ENCODE measurements at places on chromosomes 11 and 22.

- no peak for DNase-seq
These were observed 48.7 kb downstream of the SMIM38 start for GRCh38 chr11:69204246-69204940.

GRCh38 chr11:62141111-62142042, 17.6 kb downstream of the INCENP start:
- DNase-seq: no peak

DNA sequence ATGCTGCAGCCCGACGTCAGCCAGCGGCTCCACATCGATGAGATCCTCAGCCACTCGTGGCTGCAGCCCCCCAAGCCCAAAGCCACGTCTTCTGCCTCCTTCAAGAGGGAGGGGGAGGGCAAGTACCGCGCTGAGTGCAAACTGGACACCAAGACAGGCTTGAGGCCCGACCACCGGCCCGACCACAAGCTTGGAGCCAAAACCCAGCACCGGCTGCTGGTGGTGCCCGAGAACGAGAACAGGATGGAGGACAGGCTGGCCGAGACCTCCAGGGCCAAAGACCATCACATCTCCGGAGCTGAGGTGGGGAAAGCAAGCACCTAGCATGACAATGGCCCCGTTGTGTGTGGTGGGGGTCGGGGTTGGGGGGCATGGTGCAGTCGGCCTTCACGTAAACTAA, 1.0 kb downstream of the TSSK2 start:
- no peak for DNase-seq

- DNase-seq: no peak
These were observed 54.1 kb downstream of the MCAM start for GRCh38 chr11:119262668-119263351.

DNA sequence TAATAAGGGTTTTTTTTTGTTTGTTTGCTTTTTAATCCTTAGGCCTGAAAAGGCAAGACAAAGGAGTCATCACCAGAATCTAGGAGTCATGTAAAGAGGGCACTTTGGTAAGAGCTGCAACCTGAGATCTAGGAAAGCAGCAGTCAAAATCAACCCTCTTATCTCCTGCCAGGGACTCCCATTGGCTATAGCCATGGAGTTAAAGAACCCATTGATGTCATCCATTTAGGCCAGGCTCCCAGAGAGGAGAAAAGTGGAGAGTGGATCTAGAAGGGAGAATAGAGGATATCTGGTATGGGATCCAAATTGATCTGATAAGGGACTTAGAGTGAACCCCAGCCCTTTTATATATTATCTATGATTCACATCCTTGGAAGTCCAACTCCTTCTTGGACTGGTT, 35.9 kb downstream of the ZNF215 start:
- DNase-seq: no peak

DNA sequence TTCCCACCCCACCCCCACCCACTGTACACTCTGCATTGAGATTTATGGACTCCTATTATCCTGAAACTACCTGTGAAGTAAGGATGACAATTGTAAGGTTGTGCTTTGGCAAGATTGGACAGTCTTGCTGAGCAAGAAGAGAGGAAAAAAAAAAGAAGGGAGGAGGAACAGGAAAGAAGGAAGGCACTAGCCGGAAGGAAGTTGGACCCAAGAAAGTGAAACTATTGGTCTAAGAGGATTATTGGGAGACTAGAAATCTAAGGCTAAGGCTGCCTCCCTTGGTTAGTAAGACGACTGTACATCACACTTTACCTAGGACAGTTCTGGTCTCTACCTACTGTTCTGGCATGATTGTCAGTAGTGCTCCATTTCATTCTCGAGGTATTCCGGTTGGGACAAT, 12.1 kb upstream of the TRIM44 start:
- no peak for DNase-seq

DNA sequence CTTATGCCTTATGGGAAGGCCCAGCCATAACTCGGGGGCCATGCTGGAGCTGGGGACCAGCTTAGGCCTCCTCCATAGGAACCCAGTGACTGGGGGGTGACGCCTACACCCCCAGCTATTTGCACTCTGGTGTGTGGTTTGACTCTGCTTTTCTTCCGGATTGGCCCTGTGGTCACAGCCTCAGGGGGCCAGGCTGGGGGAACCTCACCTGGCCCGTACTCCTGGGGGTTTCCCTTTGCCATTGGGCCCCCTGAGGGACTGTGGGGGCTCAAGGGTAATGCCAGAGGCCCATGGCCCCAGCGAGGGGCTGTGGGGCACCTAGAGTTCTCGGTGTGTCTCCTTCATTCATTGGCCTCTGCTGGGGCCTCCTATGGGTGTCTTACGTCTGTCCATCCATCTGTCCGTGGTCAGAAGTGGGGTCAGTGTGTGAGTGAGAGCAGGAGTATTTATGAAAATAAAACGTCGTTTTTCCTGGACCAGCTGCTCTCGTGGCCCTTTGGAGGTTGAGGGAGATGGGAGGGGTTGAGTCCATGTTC, 6.3 kb upstream of the SH3BP1 start:
- DNase-seq: no peak

DNA sequence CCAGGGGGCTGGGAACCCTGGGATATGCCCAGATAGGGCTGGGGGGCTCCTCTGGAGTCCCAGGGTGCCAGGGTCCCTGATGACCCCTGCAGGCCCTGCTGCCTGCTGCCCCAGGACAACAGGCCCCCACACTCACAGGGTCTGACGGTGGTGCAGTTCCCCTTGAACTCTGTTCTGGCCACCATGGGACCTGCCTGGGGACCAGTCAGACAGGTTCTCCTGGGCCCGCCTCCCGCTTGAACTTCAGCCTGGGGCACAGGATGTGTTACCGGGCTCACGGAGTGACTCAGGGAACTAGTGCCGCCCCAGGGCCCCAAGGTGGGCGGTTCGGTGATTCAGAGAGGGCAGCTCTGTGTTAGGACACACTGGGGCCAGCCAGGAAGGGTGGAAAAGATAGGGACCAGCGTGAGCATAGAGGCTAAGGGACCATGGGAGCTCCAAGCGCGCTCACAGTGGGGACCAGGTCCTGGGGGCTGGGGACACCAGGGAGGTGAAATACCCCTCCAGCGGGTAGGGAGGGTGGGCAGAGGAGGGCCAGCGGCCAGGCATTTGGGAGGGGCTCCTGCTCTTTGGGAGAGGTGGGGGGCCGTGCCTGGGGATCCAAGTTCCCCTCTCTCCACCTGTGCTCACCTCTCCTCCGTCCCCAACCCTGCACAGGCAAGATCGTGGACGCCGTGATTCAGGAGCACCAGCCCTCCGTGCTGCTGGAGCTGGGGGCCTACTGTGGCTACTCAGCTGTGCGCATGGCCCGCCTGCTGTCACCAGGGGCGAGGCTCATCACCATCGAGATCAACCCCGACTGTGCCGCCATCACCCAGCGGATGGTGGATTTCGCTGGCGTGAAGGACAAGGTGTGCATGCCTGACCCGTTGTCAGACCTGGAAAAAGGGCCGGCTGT, 21.5 kb upstream of the TXNRD2 start:
- DNase-seq: no peak
